ENCODE measurements at places on chromosomes 6 and 20.

DNA sequence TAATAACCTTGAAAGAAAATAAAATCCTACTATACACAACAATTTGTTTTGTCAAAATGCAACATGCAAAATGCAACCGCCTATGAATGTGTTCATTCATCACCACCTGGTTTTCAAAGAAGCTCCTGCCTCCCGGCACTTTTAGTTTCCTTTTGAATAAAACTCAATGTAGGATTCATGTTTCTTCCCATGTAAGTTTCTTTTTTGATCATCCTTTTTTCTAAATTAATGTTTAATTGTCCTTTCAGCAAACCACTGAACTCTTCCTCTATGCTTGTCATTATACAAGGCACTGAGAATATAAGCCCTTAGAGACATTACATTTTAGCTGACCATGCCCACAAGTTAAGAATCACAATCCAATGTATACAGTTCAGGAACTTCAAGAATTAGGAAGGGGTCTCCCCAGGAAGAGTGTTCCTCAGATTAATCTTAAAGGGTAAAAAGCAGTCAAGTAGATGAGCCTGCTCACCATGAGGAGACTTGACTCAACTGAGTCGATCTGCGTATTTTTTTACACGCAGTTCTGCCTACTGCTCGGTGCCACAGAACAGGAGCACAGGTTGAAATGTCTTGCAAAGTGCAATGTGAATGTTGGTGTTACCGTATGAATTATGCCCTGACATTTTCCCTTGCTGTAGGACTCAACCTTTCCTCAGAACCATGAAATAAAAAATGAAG lies 7.2 kb upstream of the THEMIS start:
- no peak for DNase-seq

DNA sequence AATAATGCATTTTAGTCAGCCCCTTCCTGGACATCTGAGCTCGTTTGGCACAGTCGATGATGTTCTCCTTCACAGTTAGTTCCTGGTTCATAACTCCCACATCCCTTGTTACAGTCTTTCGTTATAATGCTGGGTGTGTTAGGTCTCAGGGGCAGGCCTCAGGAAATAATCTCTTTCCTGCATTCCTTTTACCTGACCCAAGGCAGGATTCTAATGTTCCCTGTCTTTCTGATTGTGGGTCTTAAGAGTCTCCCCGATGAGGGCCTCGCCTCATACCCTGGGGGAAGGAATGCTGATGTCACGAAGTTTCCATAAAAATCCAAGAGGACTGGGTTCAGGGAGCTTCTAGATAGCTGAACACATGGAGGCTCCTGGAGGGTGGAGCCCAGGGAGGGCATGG lies 104.0 kb upstream of the CARMIL1 start:
- DNase-seq, result no peak

DNA sequence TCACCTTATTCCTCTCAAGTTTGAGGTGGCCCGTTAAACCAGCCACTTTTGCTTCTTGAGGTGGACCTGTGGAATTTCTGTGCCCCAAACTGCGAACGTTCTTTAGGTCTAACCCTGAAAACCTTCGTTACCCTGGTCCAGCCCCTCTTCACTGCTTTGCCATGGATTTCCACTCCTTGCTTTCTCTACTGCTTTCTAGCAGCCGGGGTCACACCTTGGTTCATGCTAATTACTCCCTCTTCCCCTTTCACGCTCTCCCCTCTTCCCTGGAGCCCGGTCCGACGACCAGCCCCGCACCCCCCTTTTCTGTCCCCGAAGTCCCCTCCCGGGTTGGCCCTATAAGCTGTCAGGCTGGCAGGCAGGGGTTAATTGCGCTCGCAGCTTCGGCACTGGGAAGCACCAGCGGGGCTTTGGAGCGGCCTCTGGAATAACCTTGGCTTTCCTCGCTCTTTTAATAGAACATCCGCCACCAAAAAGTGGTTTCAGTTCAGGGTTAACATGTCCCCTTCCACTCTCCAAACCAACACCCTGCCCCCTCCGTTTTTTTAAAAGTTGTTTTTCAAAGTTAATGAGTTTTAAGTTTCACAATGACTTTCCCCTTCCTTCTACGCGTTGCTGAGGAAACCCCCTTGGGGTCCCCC lies 1.4 kb upstream of the HIVEP1 start:
- peak; percentile 77 for DNase-seq

DNA sequence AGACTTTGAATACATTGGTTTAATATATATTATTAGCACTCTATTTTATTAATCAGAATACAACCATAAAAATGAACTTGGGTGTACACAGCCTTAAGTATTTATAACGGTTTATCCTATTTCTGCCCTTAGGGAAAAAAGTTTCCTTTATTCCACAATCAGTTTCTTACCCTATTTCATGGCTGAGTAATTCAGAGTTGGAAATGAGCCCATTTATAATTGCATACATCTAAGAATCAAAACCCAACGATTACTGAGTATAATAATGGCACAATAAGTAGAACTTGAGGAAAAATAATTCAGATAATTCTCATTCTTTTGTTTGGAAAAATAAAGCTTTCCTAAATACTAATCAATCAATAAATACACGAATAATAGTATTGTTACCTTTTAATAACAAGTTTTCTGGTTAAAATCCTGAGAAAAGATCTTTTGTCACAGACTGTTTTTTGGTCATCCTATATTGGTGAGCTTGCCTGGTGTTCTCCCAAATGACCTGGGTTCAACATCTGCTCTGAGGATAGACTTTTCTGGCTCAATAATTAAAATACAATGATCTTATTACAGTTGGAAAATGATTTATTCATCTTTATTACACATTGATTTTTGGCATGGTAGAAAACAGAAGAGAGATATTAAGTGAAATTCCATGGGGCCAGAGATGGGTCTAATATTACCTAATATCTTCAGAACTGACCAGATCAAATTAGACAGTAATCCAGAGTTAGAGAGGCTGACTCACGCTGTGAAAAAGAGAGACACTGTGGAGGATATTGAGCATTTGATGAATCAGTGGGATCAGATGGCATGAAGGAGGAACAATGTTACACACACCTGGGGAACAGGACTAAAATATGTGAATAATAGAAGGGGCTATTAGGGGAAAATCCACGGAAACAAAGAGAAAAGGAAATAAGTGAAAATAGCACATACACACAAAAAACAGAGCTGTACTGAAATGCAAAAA lies 162.1 kb upstream of the TBX18 start:
- DNase-seq, result no peak

DNA sequence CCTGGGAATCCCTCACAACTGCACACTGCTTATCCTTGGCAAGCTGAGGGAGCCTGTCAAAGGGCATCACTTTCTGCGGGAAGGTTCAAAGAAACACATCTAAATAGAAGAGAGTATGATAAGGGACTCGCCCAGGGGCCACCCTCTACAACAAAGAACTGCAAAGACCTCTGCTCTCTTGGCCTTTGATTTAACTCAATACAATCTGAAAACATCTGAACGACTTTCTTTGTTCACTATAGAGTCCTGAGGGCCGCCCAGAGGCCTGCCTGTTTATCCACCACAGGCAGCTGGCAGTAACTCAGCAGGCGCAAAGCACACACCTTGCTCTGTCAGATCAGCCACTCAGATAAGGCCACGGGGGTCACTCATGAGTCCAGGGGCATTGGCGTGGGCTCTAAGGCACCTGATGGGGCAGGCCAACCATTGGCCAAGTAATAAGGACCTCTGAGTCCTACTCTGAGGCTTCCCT lies 139.3 kb downstream of the UNC5CL start:
- DNase-seq, result no peak

DNA sequence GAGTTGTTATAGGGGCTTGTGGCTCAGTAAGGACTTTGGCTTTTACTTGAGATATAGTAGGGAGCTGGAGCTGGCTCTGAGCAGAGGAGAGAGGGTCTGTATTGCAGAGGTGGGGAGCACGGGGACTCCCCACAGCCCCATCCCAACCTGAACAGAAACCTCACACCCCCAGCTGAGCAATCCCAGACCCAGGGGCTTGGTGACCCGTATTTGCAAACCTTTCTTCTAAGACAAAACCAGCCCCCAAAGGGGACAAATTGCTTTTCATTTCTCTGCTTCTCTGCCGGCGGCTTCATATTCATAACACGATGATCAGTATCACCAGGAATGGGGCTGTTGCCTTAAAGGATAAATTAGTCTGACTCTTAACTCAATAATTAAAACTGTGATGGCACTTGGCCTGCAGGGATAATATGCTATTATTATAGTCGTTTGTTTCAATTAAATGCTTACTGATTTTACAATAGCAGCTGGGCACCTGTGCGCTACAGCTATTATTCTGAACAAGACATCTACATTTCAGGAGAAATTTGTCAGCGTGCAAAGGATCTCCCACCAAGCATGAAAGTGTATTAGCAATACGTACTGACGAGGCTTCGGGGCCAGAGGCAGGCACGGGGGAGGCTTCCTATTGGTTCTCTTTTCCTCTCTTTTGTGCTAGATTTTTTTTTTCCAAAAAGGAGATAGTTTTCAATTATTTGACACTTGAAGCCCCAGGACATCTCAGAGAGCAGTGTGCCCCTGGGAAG lies 118.1 kb downstream of the TOX2 start:
- no peak for DNase-seq

DNA sequence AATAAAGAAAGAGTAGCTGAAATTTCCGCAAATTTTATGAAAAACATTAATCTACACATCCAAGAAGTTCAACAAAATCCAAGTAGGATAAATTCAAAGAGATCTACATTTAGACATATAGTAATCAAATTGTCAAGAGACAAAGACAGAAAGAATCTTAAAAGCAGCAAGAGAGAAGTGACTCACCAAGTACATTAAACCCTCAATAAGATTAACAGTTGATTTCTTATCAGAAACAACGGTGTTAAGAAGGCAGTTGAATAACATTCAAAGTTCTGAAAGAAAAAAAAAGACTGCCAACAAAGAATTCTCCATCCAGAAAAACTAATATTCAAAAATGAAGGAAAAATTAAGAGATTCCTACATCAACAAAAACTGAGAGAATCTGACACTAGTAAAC lies 19.2 kb downstream of the BPIFA1 start:
- DNase-seq, result no peak

- no peak for DNase-seq
These were observed 3.0 kb upstream of the ABCF1 start for GRCh38 chr6:30568245-30568644.

DNA sequence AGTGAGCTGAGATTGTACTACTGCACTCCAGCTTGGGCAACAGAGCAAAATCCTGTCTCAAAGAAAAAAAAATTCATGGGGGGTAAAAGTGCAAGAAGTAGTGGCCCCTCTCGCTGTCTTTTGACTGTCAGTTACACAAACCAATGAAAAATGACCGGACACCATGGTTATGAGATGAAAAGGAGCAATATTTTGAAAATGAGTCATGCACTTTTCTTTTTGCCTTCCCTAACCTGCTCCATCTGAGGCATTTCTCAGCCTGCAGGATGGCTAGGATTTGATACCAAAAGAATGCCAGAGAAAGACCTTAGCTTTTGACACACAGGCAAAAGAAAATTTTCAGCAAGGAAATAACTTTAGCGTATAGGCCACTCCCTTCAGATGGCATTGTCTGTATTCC lies 181.7 kb upstream of the ARID1B start:
- no peak for DNase-seq
